Activated CD4-positive, alpha-beta T cell treated with anti-CD3 and anti-CD28 coated beads for 4 hours (primary cell): ENCODE measurements at places on chromosomes 11 and 22.

GRCh38 chr11:66531841-66532240 is 14.0 kb downstream of the ZDHHC24 start:
- DNase-seq, result no peak

DNA sequence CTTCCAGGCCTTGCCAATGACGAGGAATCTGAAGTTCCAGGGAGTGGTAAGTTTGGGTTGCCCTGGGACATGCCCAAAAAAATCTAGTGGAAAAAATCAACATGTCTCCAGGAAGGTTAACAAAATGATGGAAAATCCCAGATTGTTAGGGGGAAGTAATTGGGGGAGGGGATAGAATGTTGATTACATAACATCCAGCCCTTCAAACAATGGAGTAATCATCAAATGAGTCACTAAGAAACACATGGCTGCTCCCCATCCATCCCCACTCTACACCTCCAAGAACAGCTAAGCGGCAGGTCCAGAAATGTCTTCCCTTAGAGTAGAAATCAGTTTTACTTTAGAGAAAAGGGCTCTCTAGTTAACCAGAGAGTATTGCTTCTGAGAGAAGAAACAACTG is 94.9 kb downstream of the ETS1 start:
- no peak for DNase-seq

GRCh38 chr11:111446404-111447111 is 65.6 kb downstream of the BTG4 start:
- peak; percentile 73 for DNase-seq

DNA sequence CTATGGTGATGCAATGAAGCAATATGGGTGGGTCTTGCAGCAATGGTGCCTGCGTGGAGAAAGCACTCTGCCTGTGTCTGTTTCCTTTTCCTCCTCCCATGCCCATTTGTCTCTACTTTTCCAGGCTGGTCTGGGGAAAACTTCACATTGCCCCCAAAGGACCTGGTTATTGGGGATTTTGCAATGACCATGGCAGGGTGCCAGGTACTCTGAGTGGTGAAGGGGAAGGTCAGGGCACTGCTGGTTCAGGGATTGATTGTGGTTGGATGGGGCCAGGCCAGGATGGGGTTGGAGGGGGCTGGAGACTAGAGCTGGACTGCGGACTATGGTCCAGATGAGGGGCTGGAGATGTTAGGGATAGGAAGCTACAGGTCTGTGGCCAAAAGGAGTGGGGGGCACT is 92.1 kb downstream of the INSC start:
- DNase-seq, result no peak

DNA sequence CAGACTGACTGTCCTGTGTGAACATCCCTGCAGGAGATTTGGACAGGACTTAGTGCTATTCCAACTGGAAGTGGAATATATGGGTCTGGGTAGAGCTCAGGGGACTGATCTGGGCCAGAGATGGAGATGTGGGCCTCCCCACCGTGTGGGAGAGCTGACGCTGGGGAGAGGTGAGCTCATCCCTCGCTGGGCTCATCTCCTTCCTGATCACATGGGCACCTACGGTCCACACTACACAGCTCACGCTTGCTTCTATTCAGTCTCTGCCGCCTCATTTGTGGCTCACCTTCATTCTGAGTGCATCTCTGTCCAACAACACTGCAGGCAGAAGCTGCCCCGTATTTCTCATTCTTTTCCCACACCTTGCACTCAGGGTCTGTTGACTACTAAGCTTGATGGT is 16.6 kb upstream of the RAB1B start:
- no peak for DNase-seq

DNA sequence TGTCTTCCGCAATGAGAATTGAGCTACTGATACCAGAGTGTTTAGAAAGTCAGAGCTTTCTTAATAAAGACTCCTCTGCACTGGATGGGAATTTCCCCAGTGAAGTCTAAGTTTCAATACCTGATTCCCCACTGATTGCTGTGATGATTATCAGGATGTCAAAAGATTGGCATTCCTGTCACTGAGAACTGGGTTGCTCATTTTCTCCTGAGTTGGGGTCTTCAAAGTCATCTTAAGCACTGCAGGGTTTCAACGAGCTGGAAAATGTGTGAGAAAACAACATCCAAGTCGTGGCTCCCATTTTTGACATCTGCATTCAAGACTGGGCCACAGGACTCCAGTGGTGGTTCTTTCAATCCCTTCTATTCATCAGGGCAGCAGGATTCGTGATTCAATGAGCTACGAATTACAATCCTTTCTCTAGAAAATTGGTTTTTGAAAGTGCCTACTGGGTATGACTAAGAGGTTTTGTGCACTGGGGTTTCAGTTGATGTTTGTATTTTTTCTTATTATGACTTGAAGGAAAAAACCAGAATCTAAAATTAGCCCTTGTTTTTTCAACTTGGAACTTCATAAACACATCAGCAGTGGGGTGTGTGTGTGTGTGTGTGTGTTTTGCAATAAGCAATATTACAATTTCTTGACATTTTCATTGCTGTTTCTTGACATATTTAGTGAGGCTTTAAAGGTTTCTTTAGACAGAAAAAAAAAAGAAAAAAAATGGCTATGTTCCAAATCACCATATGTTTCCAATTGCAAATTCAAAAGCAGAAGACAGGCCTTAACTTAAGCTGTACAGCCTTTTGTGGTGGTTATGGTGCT is 233.0 kb downstream of the FAM76B start:
- DNase-seq, result no peak

DNA sequence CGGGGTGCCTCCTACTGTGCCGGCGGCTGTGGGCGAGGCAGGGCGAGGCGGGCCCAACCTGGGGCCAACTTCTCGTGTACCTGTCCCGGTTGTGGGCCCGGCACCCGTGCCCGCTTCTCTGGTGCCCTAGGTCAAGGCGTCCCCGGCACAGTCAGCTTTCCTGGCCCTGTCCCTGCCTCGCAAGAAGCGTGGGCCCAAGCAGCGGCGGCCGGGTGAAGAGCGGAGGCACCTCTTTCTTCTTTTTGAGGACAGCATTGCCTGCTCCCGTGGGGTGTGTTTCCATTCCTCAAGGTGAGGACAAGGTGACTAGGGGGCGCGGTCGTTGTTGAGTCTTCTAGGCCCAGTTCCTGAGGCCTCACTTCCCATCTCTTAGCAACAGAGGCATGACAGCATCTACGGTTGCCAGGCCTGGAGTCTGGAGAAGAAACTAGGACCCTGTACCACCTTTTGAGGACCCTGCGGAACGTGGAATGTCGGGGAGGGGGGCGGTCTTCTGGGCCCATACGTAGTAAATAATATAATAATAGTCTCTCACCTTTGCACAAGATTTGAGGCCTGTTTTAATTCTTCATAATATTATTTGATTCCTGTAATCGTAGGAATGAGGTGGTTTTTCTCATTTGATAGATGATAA is 418 bp downstream of the ACO2 start:
- no peak for DNase-seq

GRCh38 chr11:20672575-20672974 is 3.2 kb downstream of the NELL1 start:
- DNase-seq, result no peak

GRCh38 chr22:33274214-33275072 is 216.3 kb upstream of the SYN3 start:
- no peak for DNase-seq

DNA sequence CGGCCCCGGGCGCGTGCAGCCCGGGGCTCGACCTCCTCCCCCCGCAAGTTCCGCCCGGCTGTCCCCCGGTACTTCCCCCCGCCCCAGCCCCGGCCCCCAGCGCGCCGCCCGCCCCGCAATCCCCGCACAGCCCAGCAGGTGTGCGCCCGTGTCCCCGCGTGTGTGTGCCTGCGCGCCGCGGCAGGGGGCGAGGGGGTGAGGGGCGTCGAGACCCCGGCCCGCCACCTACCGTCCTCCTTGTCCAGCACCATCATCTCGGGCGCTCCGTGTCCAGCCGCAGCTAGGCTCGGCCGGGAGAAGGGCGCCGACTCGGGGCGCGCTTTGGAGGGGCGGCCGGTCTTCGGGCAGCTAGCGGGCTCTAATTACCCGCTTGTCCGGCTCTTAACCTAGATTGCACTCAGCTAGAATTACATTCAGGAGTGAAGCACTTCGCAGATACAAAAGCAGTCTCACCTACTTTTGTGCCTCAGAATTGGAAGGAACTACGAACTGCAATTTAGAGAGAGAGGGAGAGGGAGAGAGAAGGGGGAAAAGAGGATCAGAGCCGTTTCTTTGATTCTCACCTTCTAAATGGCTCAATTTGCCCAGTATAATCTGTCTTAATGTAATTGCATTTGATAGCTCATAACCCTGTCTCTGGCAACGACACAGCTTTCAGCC is 439 bp downstream of the LMO1 start:
- DNase-seq, result no peak

DNA sequence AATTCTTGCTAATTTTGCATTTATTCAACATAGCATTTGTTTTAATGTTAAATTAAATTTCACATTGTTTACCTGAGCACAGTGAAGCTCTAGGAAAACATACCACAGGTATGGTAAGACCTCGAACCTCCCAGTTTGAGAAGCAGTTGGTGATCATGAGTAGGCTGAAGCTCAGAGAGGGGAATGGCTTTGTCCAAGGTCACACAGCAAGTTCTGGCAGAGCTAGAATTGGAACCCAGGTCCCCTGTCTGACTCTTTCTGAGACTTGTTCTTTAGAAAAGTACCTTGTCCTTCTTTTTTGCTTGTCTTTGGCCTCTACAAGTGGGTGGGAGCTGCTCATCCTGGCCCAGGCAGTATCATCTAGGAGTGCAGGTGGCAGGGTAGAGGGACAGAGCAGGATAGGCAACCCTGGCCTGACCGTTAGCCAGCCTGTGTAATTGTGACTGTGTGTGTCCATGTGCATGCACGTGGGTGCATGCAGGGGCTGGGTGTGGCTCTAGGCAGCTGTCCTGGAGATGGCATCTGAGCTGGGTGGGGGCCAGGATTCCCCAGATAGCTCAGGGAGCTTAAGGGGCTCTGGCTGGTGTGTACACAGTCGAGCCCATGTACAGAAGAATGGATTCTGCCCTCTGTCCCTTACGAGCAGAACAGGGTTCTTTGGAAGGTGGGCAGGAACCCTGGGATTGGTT is 21.6 kb downstream of the PHLDB1 start:
- DNase-seq, result no peak

GRCh38 chr11:70788248-70789022 is 390.1 kb downstream of the CTTN start:
- no peak for DNase-seq

DNA sequence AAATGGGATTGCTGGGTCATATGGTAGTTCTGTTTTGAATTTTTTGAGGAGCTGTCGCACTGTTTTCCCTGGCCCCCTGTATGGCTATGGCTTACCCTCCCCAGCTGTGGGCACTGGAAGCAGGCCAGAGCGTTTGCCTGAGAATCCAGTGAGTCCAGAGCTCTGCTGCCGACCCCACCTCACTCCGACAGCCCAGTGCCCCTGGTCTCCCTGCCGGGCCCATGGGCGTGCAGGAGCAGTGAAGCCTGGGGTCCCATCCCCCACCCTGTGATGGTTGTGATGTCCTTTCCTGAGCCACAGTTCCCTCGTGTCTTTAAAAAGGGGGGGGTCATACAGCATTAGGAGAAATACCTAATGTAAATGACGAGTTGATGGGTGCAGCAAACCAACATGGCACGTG is 13.3 kb upstream of the GRAMD4 start:
- no peak for DNase-seq

DNA sequence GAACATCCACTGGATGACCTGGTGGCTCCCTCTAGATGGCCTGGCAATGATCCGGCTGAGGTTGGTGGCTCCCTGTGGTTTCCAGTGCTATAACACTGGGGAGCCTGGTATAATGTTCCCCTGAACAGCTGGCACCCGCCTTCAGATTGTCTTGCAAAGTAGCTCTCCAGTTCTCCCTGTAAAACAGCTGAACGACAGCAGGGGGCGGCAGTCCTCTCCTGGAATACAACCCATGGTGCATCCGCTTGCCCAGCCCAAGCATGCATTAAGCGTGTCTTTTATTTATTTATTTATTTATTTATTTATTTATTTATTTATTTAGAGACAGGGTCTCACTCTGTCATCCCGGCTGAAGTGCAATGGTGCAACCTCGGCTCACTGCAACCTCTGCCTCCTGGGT is 258.9 kb downstream of the BUD13 start:
- no peak for DNase-seq

- no peak for DNase-seq
These were observed 20.6 kb downstream of the KCNQ1 start for GRCh38 chr11:2465202-2466068.

- DNase-seq, result no peak
These were observed 351.1 kb downstream of the CADM1 start for GRCh38 chr11:115153135-115153534.

DNA sequence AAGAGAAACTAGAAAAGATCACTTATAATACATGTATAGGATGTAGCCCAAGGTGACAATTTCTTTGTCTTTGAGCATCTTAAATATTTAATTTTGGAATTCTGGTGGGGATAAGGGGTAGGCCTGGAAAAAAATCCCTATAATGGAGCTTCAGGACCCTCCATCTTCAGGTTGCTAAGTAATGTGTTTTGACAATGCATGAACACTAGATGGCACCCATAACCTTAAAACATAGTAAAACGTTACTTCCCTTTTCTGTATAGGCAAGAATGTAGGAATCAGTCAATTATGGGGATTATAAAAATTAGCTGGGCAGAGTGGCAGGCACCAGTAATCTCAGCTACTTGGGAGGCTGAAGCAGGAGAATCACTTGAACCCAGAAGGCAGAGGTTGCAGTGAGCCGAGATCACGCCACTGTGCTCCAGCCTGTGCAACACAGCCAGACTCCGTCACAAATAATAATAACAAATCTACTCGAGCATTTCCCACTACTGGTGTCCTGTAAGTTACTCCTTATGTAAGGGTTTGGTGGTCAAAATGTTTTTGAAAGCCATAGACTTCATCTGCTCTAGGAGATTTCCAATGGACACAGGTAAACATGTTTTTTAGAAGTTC is 541.9 kb upstream of the CCDC90B start:
- DNase-seq, result no peak

GRCh38 chr11:44470854-44471253 is 94.6 kb upstream of the CD82 start:
- no peak for DNase-seq

GRCh38 chr11:125952973-125953372 is 7.1 kb downstream of the VSIG10L2 start:
- no peak for DNase-seq

- peak; percentile 31 for DNase-seq
These were observed 60.9 kb upstream of the EED start for GRCh38 chr11:86183694-86184093.

DNA sequence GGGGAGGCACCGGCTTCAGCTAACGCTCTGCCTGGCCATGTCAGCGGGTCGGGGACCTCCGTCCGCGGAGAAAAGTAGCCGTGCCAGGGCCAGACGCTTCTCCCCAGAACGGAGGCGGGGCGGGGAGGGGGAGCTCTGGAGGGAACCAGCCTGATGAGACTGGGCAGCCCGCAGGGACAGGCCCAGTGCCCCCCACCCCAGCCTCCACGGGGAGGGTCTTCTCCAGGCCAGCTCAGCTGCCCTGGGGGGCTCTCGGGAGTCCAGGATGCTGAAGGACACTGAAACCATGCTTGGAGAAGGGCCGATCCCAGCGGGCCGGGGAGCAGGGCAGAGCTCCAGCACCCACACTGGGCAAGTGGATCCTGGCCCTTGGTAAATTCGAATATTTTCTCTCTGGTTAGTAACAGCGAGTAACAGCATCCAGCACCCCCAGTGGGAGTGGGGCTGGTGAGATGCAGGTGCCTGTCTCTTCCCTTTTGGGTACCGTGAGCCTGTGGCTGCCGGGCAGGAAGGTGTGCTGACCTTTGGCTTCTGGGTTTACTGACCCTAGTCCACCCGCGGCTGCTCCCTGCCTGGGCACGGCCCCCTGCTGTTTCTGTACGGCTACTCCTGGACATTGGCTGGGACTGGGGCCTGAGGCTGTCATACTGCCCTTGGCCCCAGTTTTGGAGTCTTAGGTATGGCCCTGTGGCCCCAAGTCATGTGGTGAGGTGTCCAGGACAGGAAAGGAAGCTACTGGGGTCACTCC is 35.8 kb downstream of the GRAMD4 start:
- no peak for DNase-seq

GRCh38 chr11:91997226-91997625 is 227.4 kb upstream of the FAT3 start:
- DNase-seq, result no peak
